Parietal lobe (tissue), 2 donors: ENCODE measurements at places on chromosomes 1 and 21. TPM values are rescaled to one million over a fixed set of nuclear protein-coding genes. Genes with fewer than 3 reads are reported as not detected.

Gene IL6R
- total RNA-seq: 2.2 TPM

Gene APCS
- not detected for total RNA-seq

Gene CHIA
- total RNA-seq: not detected

Gene HAO2
- not detected for total RNA-seq

Gene MX2
- 0.31 TPM for total RNA-seq

Gene SPRR2B
- not detected for total RNA-seq

Gene ADAMTS4
- 0.31 TPM for total RNA-seq

Gene RGSL1
- total RNA-seq: not detected

Gene SMG5
- 50.1 TPM for total RNA-seq

Gene LRRC8C
- total RNA-seq: 8.5 TPM

Gene REG4
- not detected for total RNA-seq

Gene KRTAP19-1
- not detected for total RNA-seq

Gene KIAA0040
- total RNA-seq: 1.3 TPM

Gene ITPKB
- total RNA-seq: 4.4 TPM

Gene SPRR1B
- total RNA-seq: not detected

Gene C1QB
- total RNA-seq: 5.9 TPM

Gene TTC22
- not detected for total RNA-seq

Gene FLG2
- not detected for total RNA-seq

Gene CLDN8
- not detected for total RNA-seq

Gene ARTN
- total RNA-seq: 0.31 TPM

Gene APP
- total RNA-seq: 540 TPM

Gene CNN3
- 144 TPM for total RNA-seq

Gene SH2D2A
- total RNA-seq: not detected

Gene LINGO4
- not detected for total RNA-seq

Gene S100PBP
- 81.7 TPM for total RNA-seq

Gene FNDC7
- not detected for total RNA-seq

Gene MUL1
- 14.4 TPM for total RNA-seq

Gene KCNT2
- total RNA-seq: 49.8 TPM

Gene RIMS3
- 31.9 TPM for total RNA-seq

Gene HEYL
- total RNA-seq: 0.63 TPM

Gene CR2
- not detected for total RNA-seq

Gene RGS8
- total RNA-seq: 10.3 TPM

Gene RTCA
- 45.7 TPM for total RNA-seq

Gene GPR137B
- total RNA-seq: 57.9 TPM

Gene PRRC2C
- 77.6 TPM for total RNA-seq

Gene CFHR4
- total RNA-seq: 0.94 TPM

Gene FAM110D
- 0.31 TPM for total RNA-seq

Gene BRINP3
- 33.2 TPM for total RNA-seq

Gene SOX13
- total RNA-seq: 2.5 TPM

Gene SLAMF6
- not detected for total RNA-seq

Gene IL12RB2
- 5.6 TPM for total RNA-seq

Gene WARS2
- total RNA-seq: 16.3 TPM

Gene LRRN2
- total RNA-seq: 16.3 TPM

Gene NIBAN1
- total RNA-seq: 1.6 TPM

Gene CFAP74
- total RNA-seq: 0.63 TPM

Gene LCE3E
- not detected for total RNA-seq

Gene TGFB2
- total RNA-seq: 31.3 TPM

Gene AQP10
- total RNA-seq: not detected

Gene AKR7A3
- total RNA-seq: 2.5 TPM

Gene OR2W3
- total RNA-seq: 6.3 TPM

Gene ZNHIT6
- 16.9 TPM for total RNA-seq

Gene CLCA1
- not detected for total RNA-seq

Gene LCE2B
- not detected for total RNA-seq

Gene OR14I1
- not detected for total RNA-seq

Gene ATP1B1
- total RNA-seq: 174 TPM

Gene CNIH3
- 34.7 TPM for total RNA-seq

Gene UMODL1
- total RNA-seq: not detected

Gene GJB5
- not detected for total RNA-seq
